Stimulated activated CD4-positive, alpha-beta T cell treated with anti-CD3 and anti-CD28 coated beads, Interleukin-1b, Interleukin-23, amount 100 ng/mL, for 24 hours (primary cell): ENCODE measurements at places on chromosomes 5 and 9.

- DNase-seq = no peak
These were observed 7.6 kb upstream of the ZNF474 start for GRCh38 chr5:122121479-122122465.

- DNase-seq = no peak
These were observed 17.1 kb upstream of the POU4F3 start for GRCh38 chr5:146321571-146321970.

DNA sequence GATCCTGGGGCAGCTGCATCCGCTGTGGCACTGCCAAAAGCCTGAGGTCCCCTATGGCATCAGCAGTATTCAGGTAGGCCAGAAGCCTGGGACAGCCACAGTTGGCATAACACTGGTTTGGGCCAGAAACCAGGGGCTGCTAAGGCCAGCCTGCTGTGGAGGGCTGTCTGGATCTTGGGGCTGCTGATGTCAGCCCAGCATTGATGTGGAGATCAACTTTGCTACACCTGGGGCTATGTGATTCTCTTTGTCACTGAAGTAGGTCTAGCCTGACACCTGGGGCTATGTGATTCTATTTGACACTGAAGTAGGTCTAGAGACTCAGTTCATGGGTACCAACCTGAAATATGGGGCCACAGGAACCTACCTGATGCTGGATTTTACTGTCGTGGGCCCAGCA lies 411.5 kb downstream of the RASEF start:
- no peak for DNase-seq

- DNase-seq = no peak
These were observed 191.5 kb downstream of the TSSK1B start for GRCh38 chr5:113243349-113243664.

DNA sequence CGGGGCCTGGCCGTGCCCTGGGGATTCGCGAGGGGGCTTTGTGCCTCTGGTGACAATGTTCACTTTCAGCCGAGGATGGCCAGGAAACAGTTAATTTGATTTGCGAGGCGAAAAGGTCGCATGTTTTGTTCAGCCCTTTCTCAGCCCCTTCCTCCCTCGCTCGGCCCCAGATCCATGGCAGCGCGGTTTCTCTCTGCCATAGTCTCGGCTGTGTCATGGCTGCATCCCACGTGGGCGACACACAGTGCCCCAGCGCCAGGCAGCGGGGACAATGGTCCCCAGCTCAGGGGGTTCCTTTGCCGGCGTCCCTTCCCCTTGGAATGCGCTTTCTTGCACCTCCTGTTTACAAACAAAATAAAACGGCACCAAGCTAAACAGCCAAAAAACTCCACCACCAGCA lies 370.3 kb upstream of the IRX2 start:
- no peak for DNase-seq

- no peak for DNase-seq
These were observed 336.7 kb downstream of the FAM170A start for GRCh38 chr5:119966028-119966427.

DNA sequence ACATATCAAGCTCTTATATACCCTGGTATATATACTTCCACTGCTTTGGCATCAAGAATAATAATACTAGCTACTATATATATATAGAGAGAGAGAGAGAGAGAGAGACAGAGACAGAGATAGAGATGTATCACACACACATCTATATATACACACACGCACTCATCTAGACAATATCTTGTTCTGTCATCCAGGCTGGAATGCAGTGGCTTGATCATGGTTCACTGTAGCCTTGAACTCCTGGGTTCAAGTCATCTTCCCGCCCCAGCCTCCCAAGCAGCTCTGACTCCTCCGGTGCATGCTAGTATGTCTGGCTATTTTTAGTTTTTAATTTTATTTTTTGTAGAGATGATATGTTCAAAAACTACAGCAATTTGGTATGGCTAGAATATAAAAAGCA lies 22.5 kb downstream of the ANKHD1 start:
- no peak for DNase-seq

DNA sequence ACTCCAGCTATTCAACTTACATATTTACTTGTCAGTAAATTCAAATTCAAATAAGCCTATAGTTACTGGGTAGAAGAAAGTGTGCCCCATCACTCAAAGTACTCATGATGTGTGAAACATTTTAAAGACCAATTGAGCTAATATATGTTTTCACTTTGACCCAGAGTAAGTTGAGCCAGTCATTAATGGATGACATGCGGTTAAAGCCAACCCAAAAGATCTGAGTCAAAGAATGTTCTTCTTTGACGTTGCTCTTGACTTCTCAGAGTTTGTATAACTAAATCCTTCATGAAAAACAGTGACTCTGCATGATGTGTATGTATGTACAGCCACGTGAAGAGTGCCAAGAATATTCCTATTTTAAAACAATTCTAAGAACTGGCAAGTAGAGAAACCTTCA lies 237.4 kb downstream of the NR2F1-AS1 start:
- DNase-seq = no peak

- no peak for DNase-seq
These were observed 360.2 kb downstream of the DEPDC1B start for GRCh38 chr5:60339691-60340201.

GRCh38 chr5:141514330-141515133 lies 25.7 kb downstream of the PCDHGC5 start:
- no peak for DNase-seq

GRCh38 chr5:34001241-34001841 lies 6.5 kb downstream of the AMACR start:
- DNase-seq = no peak
